PC-9 (cell line): ENCODE measurements at places on chromosomes 11 and 22. TPM values are rescaled to one million over a fixed set of nuclear protein-coding genes. Genes with fewer than 3 reads are reported as not detected.

- DNase-seq, result no peak
Observed at GRCh38 chr11:16456366-16456765, 100.0 kb upstream of the SOX6 start.

NRXN2 gene
- 0.10 TPM in 1 of 2 replicates, not detected in the other for total RNA-seq

- no peak for DNase-seq
Observed at GRCh38 chr11:92866679-92867282, 102.7 kb upstream of the MTNR1B start.

- DNase-seq, result no peak
Observed at GRCh38 chr22:21593406-21594232, 26.1 kb downstream of the UBE2L3 start.

ACRV1 gene
- not detected in 2 replicates for total RNA-seq

OR6A2 gene
- total RNA-seq, result 0.48 TPM in 1 of 2 replicates, not detected in the other

- DNase-seq, result no peak
Observed at GRCh38 chr11:12288931-12289666, 88.3 kb upstream of the PARVA start.
